Right atrium auricular region (tissue), 2 donors: ENCODE measurements at places on chromosomes 6 and 20.

GRCh38 chr6:18101271-18101670 lies 21.2 kb downstream of the NHLRC1 start:
- no peak for DNase-seq

DNA sequence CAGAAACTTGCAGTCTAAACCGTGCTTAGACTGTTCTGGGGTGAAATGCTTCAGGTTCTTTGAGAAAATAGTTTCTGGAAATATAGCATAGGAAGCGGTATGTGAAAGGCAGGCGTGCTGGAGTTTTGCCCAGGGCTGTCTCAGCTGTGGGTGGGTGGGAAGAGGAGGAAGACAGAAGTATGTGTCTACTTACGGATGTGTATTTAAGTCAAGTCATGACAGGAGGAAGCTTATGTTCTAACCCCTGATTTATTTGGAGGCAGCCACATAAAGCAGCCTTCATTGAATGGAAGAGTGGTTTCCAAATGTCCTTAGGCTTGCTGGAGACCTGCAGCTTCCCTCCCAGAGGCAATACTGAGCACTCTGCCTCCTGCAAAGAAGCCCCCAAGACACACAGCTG lies 345.8 kb upstream of the PRND start:
- DNase-seq = no peak

DNA sequence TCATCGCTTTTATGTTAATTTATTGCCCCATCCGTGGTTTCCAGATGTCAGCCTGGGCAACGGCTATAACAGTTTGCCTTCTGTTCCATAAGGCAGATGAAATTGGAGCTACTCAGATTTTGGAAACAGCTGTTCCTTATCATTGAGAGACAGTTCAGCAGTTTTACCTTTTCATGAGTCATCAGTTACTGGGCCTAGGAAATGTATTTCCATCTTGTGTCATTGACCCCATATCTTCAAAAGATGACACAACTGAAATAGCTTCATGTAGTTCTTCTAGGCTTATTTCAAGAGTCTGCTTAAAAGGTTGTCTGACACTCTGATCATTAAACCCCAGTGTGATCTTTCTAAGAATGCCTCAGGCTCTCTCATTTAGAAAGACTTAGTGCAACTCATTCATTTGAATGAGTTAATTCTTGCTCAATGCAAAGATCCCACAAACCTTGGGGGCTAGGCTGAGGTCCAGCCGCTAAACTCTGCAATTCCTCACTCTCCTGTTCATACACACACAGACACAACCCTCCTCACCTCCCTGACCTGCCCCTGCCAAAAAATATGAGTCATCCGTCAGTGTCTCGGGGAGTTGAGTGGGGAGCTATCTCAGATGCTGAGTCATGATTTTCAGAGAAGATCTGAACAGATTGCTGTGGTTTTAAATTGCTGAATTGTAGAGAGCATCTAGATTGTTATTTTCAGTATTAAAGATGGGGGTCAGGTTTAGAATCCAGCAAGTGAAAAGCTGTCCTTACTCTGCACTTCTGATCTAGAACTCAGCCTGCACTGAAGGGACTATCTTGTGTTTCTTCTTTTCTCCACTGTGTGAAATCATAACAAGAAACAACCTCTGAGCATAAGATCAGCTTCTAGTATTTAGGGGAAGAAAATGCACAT lies 61.8 kb downstream of the RPP40 start:
- no peak for DNase-seq

DNA sequence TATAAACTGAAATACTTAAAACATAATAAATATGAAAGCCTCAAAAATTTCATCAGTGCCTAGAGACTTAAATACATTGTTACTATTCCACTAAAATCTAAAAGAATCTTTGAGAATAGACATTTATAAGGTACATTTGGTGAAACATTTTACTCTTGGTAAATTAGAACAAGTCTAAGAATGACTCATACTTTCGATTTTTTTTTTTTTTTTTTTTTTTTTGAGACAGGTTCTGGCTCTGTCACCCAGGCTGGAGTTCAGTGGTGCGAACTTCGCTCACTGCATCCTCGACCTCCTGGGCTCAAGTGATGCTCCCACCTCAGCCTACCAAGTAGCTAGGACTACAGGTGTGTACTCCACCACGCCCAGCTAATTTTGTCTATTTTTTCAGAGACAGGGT lies 6.4 kb downstream of the FUCA2 start:
- DNase-seq = no peak

DNA sequence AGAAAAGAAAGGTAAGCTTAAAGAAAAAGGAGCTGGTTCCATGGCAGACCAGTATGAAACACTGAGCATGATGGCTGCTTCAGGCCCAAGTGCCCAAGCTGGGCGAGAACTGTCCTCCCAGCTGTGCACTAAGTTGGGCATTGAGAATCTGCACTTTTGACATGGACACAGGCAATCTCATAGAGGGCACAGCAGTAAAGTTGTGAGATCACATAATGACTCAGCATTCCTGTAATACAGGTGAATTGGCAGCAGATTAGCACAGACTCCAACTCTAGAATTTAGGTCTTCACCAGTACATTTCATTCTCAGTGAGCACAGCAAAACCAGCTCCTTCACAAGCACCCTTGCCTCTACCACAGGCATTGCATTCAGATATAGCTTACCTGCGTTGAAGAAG lies 343.4 kb downstream of the PKHD1 start:
- DNase-seq = no peak
